ENCODE measurements at places on chromosomes 1 and 21. TPM values are rescaled to one million over a fixed set of nuclear protein-coding genes. Genes with fewer than 3 reads are reported as not detected.

GRCh38 chr1:31775210-31775999, 11.3 kb upstream of the ADGRB2 start:
- DNase-seq: no peak

- no peak for DNase-seq
Observed at GRCh38 chr1:92958203-92958970, 2.9 kb downstream of the DIPK1A start.

GRCh38 chr1:109844609-109845008, 66.0 kb upstream of the CSF1 start:
- DNase-seq: no peak

The HES3 gene
- total RNA-seq: not detected

The CRNN gene
- total RNA-seq: not detected

The SFN gene
- 1.3 TPM for total RNA-seq

DNA sequence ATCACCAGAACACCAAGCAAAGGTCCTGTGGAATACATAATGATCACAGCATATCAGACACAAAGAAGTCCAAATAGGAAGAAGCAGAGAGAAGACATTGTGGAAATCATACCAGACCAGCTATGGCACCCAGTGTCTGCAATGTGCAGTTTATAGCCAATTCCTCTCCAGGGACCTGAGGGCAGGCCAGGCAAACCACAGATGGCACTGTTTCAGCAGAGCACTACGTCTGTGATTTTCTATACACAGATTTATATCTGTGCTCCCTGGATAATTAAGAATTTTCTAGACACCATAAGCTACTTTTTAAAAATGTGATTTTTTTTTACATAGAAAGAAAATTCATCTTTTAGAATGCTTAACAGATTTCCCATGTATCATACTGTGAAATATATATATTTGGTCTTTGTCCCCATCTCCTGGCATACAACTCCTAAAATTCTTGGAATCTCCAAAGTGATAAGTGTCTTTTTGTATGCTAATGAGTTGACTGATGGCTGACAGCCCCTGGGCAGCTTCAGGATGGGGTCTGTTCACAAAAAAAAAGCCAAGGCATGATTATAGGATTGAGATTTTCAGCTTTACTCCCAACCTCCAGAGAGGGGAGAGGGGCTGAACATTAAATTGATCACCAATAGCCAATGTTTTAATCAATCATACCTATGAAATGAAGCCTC, 498.1 kb downstream of the SIPA1L2 start:
- DNase-seq: no peak

DNA sequence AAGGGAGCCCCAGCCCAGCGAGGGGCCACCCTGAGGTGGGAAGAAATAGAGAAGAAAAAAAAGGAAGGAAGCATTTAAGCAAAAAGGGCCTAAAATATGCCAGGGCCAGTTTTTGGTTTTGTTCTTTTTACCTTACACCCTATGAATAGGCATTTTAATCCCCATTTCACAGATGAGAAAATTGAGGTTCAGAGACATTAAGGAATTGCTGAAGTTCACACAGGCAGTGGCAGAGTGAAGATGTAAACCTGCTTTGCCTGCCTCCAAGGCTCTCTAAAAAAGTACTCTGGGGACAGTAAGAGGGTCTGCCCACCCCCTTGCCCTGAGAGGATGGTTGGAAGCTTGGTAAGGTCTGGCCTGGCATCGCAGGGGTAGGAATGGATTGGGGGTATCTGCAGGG, 19.8 kb downstream of the RAP1GAP start:
- DNase-seq: no peak

The NT5C1A gene
- 0.42 TPM for total RNA-seq

GRCh38 chr1:14476170-14476955, 122.1 kb upstream of the KAZN start:
- DNase-seq: no peak
